ENCODE measurements at places on chromosomes 5 and 9.

GRCh38 chr9:109852556-109852955, 72.6 kb downstream of the PALM2AKAP2 start:
- no peak for DNase-seq

GRCh38 chr5:73692166-73692640, 66.2 kb downstream of the ARHGEF28 start:
- no peak for DNase-seq

DNA sequence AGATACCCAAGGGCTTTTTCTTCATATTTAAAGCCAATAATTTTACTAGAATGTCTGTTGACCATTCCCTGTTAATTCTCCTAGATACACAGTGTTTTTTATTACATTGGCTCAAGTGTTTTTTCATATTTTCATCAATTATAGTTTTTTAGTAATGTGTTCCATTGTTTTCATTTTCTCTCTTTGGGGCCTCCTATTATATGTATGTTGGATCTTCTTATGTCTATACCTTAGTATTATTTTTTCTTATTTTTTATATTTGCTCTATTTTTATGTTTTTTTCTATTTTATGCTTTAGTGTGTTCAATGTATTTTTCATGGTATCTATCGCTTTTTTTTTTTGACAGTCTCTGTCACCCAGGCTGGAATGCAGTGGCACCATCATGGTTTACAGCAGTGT, 7.5 kb downstream of the KIAA1958 start:
- DNase-seq: no peak

GRCh38 chr9:118483677-118484076, 779.5 kb downstream of the TLR4 start:
- DNase-seq: no peak

DNA sequence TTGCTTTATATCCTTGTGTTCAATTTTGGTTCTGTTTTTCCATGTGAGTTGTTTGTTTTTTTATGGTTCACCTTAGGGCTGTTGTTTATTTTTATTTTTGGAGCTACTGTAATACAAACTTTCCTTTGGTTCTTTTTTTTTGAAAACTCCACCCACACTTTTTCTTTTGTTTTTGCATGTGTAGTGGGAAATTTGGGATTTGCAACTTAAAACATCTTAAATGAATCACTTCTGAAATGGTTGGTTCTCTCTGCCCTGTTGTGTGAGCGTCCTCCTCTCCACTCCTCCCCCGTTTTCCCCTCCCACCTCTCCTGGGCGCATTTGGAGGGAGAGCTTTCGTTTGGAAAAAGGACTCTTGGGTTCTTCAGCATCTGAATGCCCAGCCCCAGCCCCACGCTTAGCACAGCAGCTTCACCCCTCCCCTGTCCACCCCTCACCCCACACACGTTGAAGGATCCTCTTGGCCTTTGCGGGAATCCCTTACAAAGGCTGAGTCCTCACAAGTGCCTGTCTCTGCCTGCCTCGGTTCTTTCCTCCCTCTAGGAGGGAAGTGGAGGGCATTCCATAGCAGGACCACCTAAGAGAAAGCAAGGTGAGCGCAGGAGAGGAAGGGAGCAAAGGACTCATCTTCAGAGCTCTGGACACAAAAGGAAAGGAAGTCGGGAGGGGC, 67.2 kb downstream of the DMRT1 start:
- DNase-seq: no peak

GRCh38 chr5:126235628-126236027, 187.6 kb upstream of the GRAMD2B start:
- DNase-seq: no peak

- no peak for DNase-seq
These were observed 64.3 kb downstream of the RAPGEF1 start for GRCh38 chr9:131675437-131676022.

GRCh38 chr5:53110156-53110555, 599 bp upstream of the MOCS2 start:
- no peak for DNase-seq

DNA sequence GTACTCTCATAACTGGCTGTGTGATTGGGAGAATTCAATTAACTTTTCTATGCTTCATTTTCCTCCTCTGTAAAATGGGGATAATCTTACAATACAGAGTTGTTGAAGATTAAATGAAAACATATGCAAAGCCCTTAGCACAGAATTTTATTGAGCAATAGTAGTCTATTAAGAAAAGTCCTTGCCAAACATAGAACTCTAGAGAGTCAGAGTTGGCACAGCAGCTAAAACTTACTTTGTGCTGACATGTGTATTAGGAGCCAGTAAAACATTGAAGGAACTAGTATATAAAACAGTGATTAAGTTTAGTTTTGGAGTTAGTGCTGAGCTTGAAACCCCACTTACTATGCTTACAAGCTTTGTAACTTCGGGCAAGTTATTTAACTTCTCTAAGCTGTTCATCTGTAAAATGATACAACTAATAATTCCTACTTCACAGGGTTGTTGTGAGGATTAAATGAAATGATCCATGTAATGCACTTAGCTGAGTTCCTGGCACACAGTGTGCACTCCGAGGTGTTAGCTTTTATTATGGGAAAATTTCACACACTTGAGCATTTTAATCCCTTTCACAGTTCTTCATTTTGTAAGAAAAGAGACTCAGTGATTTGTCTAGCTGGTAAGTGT, 20.0 kb upstream of the GRIN3A start:
- DNase-seq: no peak
